Activated CD4-positive, CD25-positive, alpha-beta regulatory T cell (primary cell): ENCODE measurements at places on chromosomes 1 and 21.

DNA sequence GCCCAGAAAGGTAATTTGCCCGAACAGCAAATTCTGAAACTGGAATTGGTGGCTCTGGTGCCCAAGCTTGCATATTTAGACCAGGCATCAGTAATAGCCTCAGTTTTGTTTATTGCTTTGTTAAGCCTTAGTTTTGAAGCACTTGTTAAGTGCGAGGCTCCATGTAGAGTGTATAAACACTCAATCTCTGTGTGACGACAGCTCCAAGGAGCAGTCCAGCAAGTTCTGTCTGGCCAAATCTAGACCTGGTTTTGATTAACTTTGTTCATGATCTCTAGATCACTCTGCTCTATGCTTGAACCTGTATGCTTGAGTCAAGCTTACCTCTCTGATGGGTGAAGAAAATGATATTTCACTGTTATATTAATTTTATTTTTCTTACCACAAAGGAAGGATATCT is 37.4 kb downstream of the DOP1B start:
- DNase-seq: no peak

GRCh38 chr1:186327331-186327730 is 47.7 kb downstream of the TPR start:
- no peak for DNase-seq

DNA sequence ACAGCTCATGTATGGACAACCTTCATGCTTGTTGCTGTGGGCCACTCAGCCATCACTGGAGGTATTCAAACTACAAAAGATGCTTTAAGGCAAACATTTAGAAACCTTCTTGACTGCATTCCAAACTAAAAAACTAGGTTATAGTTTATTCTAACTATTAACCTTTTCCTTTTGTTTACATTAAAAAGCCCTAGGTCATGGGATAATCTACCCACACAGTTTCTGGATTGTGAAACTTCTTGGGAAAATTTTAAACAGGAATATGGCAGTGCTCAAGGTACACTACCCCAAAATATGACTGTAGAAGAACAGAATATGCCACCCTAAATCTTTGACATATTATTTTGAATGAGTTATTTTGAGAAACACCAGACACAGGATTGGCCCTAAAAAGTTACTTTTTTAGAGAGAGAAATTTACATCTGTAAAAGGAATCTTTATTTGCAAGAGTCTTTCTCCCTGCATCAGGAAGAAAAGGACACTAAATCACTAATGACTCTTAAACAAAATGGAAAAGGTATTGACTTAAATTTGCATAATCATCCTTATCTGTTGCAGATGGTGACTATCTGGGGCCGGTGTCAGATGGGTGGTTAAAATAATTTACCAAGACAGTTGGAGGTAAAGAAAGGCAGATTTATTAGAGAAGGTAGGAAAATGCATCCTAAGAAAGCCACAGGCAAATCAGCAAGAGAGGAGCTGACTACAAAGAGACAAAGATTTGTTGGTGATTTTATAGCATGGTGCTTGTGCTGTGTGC is 25.1 kb upstream of the NUF2 start:
- DNase-seq: no peak

DNA sequence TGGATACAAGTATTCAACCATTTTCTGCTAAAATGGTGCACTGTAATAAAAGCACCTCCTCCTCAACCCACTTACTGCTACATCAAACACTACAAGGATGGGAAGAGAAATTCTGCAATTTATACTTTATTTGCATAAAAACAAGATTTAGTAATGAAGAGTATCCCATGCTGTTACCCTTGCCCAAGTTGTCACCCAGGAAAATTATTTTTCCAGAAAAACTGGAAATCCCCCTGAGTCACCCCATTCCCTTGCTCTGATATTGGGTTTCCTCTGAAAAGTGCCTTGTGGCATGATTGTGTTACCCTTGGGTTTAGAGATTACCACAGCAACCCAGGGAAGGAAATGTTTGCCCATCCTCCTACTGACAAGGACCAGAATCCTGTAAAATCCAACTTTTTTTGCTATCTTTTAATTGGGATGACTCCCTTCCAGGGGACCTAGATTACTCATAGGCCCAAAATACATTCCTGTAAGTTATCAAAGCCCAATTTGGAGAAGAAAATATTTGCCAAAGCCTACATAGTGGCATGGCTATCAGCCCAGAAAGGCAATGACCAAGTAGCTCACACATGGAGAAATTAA is 16.5 kb upstream of the ZC3H11B start:
- no peak for DNase-seq

DNA sequence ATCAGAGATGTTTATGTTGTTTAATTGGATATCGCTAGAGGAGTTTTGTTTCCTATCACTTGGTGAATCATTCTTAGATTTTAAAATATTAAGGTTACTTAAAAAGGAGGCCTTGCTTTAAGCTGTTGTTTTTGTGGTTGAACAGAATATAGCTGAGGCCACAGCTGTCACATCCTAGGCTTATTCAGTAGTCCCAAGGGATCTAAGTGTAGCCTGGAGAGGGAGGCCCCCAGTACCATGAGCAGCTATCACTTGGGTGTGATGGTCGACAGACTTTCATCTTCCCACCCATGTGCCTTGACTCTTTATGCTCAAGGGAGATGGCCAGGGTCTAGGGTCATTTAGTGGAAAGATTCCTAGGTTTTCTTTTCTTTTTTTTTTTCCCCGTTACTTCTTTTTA is 278.7 kb downstream of the HHAT start:
- DNase-seq: no peak

GRCh38 chr1:1398677-1399186 is 403 bp downstream of the CCNL2 start:
- no peak for DNase-seq

GRCh38 chr21:42534421-42535378 is 21.0 kb downstream of the SLC37A1 start:
- no peak for DNase-seq

DNA sequence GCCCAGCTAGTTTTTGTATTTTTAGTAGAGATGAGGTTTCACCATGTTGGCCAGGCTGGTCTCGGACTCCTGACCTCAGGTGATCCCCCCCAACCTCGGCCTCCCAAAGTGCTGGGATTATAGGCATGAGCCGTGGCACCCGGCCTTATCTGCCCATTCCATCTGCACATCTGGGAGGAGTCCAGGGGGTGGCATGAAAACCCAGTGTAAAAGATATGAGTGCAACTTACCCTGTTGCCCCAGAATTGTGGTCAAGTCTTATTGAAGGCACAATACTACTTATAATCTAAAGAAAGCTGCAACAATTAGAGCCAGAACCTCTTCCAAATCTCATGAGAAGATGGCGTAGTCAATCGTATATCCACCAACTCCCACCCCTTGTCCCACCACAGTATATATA is 18.4 kb downstream of the CTXND2 start:
- no peak for DNase-seq

DNA sequence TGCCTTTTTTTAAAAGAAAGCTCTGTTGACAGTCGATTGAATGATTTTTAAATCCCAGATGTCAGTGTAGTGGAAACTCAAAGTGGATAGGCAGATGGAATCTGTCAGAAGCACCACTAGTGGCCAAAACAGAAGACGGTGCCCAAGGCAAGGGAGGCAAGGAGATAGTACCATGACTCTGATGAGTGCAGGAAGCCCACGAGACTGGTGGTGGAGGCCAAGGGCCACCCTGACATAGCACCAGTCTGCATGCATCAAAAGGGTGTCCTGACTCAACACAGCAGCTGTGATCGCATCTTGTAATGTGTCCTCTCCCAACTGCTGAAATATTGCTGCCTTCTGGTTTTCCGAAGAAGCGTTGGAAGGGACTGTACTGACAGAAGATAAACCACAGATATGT is 124.1 kb upstream of the PAPPA2 start:
- no peak for DNase-seq

GRCh38 chr1:21652101-21652936 is 16.8 kb downstream of the RAP1GAP start:
- no peak for DNase-seq
